Aorta (tissue), 5 donors: ENCODE measurements at places on chromosomes 5 and 9. TPM values are rescaled to one million over a fixed set of nuclear protein-coding genes. Genes with fewer than 3 reads are reported as not detected.

The TEK gene
- 18.2 TPM for total RNA-seq

The RIGI gene
- total RNA-seq: 13.0 TPM

The EIF4E1B gene
- not detected for total RNA-seq

The HSD17B3 gene
- 2.2 TPM for total RNA-seq

The ACOT12 gene
- 0.45 TPM for total RNA-seq
